Stimulated activated CD8-positive, alpha-beta memory T cell treated with anti-CD3 and anti-CD28 coated beads, Interleukin-15, amount 100 ng/mL, for 48 hours (primary cell): ENCODE measurements at places on chromosomes 11 and 22.
A peak's percentile ranks its signal among the peaks of the same experiment; 100 is the strongest.

- DNase-seq = no peak
Observed at GRCh38 chr11:133930767-133931448, 25.9 kb downstream of the IGSF9B start.

- DNase-seq = no peak
Observed at GRCh38 chr11:61091373-61092279, 10.7 kb upstream of the CD5 start.

DNA sequence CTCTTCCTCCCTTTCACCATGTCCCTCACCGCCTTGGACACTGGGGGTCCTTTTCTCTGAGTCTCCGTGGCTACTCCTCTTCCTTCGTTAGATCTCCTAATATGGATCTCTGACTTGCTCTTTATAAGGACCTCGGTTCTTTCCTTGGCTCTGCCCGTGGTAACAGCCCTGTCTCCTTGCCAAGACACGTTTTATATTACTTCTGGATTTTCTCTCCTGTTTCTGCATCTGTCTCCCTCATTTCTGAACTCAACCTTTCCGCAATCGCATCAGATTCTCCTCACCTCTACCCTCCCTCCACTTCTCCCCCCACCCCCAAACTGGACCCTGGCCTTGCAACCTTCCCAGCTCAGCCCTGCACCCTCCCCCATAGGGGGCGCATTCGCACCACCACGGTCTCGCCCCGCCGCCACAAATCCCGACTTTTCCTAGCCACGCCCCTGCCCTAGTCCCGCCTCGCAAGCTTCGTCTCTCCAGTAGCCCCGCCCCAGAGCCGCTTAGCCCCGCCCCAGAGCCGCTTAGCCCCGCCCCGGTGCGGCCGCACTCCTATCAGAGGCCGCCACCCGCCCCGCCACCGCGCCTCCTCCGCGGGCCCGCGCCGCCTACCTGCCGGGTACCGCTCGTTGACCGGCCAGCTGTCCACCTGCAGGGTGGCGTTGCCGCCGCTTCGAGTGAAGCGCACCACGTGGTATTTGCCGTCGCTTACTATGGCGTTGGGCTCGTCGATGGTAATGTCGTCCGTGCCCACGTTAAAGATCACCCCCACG is 39.0 kb downstream of the SLC22A12 start:
- no peak for DNase-seq

DNA sequence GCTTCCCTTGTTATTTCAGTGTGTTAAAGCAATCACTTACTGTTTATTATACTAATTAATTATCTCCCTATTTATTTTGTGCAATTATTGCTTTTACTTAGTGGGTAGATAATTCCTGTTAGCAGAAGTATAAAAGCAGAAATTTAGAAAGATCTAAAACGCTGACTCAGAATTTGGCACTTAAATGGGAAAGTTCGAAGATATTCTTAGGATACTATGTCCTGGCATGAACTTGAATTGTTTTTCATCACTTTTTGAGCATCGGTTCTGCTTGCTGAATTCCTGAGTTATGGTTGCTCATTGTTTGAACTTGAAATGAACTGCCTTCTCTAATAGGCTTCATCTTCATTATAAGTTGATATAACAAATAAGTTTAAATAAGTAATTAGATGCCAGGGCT is 325.4 kb downstream of the JRKL start:
- no peak for DNase-seq

DNA sequence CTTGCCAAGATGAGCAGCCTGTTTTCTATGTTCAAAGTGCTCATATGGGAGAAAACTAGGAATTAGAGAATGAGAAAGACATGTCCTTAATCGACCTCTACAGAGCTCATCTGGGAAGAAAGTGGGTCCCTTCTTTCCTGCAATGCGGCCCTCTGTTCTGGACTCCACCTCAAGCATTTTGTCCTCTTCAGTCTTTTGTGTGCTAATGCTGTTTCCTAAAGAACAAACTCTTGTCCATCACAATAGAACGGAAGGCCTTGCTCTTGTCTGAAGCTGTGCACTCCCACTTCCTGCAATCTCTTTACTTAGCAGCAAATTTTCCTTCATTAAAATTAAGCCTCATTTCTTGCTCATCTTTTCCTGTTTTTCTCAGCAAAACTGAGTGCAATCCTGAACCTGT is 206.6 kb downstream of the OPCML start:
- no peak for DNase-seq

DNA sequence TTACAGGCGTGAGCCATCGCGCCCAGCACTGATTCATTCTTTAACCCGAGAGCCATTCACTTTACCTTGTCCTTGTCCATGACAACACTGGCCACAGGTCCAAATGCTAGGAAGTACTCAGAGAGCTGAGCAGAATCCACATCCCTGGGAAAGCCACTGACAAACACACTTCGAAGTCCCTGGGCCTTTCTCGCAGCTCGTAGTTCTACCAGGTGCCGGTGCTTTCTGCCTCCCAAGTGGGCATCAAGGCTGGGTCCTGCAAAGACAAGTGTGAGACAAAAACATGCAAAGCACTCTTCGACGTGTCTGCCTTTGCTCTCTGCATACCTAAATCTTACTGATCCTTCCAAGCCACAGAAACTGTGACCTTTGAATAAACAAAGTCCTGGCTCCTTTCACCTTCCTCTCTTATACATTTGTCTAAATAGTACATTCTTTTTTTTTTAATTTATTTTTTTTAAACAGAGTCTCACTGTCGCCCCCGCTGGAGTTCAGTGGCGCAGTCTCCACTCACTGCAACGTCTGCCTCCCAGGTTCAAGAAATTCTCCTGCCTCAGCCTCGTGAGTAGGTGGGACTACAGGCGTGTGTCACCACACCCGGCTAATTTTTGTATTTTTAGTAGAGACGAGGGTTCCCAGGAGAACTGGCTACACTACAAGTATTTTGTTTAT is 2.2 kb downstream of the TUT1 start:
- DNase-seq = no peak

DNA sequence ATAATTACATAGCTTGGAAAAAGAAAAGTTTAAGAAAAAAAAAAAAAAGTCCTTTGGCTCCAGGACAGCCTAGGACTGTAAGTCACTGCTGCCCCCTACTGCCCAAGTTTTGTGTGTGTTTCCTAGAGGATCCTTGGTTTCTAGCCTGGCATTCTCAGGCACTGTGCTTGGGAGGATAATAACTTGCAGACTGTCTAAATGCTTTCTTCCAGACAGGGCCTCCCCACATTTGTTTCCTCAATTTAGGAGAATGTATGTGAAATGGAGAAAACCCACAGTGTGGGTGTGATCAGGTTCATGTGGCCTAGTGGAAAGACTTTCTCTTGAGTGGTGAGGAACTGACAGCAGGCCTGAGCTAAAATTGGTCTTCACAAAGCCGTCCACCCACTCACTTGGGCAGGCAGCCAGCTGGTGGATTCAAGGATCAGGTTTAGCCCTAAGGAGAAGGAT is 191.0 kb downstream of the NAV2 start:
- DNase-seq = peak; percentile 12

GRCh38 chr11:3182462-3182852 is 17.3 kb upstream of the OSBPL5 start:
- no peak for DNase-seq

DNA sequence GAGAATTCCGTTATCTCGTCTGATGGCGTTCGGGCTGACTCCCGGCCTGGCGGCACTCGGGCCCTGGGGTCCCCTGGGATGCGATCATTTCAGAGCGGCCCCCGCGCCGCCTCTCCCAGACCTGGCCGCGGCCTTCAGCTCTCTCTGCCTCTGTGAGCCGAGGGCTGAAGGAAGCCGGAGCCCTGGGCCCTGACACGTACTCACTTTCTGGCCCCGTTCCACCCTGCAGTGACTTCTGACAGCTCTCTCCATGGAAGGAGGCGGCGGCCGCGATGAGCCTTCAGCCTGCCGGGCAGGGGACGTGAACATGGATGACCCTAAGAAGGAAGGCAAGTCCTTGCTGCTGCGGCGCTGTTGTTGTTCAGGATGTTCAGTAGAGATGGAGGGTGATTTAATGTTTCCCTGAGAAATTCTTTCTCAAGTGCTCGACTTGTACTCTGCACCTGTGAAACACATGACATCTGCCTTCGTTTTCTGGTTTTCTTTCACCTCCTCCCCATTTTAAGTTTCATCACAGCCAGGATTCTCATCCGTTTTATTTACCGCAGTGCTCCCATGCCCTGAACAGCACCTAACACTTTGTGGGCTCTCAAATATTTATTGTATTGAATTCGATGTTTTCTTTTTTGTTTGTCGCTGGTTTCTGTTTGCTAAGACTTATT is 612 bp downstream of the GTSE1 start:
- no peak for DNase-seq

- DNase-seq = no peak
Observed at GRCh38 chr11:35166369-35167360, 27.7 kb downstream of the CD44 start.

DNA sequence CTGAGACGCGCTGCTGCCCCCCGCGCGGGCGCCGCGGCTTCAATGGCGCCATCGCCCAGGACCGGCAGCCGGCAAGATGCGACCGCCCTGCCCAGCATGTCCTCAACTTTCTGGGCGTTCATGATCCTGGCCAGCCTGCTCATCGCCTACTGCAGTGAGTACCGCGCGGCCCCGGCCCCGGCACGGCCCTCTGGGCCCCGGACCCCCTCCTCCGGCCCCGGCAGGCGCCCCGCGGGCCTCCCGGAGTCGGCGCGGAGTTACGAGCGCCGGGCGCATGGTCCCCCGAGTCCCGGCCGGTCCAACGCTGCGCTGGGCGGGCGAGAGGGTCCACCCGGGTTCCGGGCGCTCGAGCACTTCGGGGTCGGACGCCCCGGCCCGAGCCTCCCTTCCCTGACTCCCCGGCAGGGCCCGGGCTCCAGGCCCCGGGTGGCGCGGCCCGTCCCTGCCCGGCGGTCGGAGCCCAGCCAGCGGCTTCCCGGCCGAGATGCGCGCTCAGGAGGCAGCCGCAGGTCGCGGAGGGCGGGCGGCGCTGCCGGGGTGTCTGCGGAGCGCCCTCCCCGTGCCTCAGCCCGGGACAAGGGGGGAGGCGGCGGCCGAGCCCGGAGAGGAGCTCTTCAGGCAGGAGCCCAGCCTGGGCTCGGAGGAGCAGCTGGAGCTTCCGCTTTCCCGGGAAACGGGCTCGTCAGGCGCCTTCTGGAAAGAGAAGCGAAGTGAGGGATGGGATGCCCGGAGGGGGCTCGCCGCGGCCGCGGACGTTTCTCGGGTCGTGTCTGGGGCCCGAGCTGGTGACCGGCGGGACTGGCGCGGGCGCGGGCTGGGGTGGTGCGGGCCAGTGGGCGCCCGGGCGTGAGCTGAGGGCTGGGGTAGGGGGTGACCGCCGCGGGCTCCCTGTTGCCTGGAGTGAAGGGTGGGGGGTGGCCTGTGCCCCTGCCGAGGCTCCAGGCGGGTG is 1337.8 kb downstream of the BRD1 start:
- DNase-seq = no peak

DNA sequence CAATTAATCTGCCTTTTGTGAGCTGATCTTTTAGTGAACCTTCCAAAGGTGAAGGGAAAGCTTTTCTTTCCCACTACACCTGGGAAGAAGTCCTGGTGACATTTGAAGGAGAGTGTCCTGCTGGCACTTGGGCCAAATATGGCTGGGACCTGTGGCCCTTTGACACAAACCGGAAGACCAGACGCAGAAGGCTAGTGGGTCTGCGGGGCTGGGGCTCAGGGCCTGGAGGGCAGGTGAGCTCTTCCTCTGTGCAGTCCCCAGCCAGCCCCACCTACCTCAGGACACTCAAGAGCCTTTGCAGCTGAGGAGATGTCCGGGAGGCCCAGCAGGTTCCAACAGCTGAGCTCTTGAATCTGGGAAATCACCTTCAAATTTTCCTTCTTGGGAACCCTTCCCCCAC is 138.0 kb upstream of the THY1 start:
- no peak for DNase-seq

DNA sequence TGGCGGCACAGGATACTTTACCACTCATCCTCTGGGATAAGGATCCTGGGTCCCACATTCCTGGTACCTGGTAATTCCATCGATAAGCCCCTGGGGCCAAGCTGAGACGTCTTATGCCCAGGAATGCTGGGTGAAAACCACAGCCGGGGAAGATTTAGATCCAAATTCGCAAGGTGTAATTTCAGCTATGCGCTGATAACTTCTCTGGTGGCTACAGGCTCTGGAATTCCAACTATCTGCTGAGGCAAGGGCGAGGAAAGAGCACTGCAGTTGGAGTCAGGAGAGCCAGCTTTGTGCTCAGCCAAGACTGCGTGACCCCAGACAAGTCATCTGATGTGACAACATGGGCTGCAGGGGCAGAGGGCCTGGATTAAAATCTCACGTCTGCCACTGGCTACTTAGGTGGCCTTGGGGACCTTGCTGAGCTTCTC is 9.9 kb upstream of the MYEOV start:
- DNase-seq = no peak

DNA sequence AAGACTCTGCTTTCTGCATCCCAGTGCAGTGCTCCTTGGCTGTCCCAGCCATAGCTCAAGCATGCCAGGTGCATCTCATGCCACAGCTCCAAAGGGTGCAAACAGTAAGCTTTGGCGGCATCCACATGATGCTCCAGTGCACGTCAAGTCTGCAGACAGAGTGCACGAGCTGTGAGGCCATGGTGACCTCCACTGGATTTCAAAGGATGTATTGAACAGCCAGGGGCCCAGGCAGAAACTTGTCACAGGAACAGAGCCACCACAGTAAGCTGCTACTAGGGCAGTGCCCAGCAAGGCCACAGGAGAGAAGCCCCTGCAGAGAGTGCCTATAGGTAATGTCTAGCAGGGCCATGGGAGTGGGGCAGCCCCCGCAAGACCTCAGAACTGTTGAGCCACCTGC is 206.8 kb upstream of the DDI1 start:
- no peak for DNase-seq

DNA sequence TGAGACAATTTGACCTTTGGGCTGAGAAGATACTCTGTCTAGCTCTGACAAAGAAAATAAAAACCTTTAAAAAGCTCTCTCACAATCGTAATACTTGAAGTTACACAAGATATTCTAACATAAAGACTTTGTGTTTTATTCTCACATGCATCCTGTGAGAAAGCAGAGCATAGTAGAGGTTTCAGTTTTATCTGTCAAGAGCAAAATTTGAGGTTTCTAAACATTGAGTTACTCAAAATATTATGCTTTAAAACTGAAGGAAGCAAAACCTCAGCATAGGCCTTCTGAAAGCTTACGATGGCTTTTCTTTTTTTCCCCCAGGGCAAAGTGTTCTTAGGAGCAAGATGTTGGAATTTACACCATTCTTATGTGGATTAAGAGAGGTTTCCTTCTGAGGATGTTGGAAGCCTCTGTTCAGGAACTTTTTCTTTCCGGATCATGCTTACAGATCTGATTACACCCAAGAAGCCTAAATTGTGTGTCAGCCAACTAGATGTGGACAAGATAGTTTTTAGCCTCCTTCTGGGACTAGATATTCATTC is 15.0 kb upstream of the OR51M1 start:
- DNase-seq = no peak
